ENCODE measurements at places on chromosomes 7 and 10.

- no peak for DNase-seq
Measured at GRCh38 chr7:157445956-157446295, 109.1 kb downstream of the DNAJB6 start.

- no peak for DNase-seq
Measured at GRCh38 chr7:108875139-108875538, 305.5 kb downstream of the DNAJB9 start.

DNA sequence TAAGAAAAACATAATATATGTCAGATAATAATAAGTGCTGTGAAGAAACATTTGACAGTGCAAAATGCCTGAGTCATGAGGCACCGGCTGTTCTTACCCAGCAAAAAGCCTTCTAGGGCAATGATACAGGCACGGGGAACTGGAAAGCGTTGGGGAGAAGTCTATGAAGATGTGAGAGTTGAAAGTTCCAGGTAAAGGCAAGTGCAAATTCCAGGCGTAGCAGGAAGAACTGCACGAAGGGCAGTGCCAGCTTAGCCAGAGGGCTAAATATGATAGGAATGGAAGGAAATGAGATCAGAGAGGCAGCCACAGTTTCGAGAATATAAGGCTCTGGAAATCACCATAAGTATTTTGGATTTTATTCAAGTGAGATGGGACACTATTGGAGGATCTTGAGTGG is 87.0 kb downstream of the IPMK start:
- peak; percentile 72 for DNase-seq

DNA sequence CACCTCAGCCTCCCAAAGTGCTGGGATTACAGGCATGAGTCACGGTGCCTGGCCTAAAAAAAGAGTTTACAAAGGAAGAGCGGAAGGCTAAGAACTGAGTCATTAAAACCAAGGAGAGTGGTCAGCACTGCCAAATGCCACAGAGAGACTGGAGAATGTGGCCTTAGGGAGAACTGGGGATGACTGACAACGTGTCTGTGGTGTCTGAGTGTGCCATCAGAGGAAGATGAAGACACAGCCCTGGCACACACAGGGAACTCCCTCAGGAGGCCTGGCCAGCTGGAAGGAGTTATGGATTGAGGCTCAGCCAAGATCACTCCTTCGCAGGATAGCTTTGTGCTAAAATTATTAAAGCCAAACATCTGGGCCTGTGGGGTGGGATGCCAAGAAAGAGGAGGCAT is 3.9 kb upstream of the INA start:
- peak; percentile 88 for DNase-seq

DNA sequence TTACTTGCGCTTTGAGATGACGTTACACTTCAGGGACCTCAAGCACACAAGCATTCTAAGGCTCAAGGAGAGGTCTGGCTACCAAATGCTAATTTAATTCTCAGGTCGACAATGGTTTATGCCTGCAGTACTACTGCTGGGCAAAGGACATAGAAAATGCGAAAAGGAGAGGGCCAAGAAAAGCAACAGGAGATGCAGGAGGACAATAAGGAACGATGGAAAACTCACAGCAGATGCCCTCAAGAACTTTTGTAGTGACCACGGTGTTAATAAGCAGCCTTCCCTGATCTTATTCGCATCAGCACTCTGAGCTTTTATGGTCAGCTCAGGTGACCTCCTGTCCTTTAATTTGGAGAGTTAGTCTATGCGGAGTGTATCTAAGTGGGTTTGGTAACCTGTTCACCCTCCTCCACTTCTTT is 146.3 kb downstream of the GPR85 start:
- DNase-seq = no peak
